Motor neuron (in vitro differentiated cells): ENCODE measurements at places on chromosomes 5 and 9. TPM values are rescaled to one million over a fixed set of nuclear protein-coding genes. Genes with fewer than 3 reads are reported as not detected.

GRCh38 chr9:123835821-123836220, 94.1 kb downstream of the DENND1A start:
- ATAC-seq, result no peak

GRCh38 chr9:114484215-114484853, 20.9 kb downstream of the WHRN start:
- no peak for ATAC-seq

GFI1B gene
- total RNA-seq, result 0.43 TPM in 1 of 2 replicates, not detected in the other

DNA sequence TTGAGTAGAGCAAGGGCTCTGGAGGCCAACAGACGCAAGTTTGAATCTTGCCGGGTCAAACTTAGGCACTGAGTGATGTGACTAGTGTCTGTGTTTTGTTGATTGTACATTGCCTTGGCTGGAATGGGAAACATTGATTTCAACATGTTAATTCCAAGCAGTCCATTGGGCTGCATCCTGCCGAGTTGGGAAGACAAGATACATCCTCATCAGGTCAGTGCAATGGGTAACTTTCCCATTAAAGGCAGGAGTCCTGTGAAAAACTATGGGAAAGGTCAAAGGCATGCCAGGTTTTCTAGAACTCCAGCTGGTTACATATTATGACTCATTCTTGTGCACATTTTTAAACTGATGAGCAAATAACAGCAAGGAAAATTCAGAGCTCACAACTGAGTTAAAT, 126.5 kb upstream of the ABCA1 start:
- peak; percentile 50 for ATAC-seq

DNAJC25 gene
- total RNA-seq, result 11.1 and 11.7 TPM in 2 replicates

TAF11L10 gene
- total RNA-seq, result 0.97 TPM in 1 of 2 replicates, not detected in the other

DNA sequence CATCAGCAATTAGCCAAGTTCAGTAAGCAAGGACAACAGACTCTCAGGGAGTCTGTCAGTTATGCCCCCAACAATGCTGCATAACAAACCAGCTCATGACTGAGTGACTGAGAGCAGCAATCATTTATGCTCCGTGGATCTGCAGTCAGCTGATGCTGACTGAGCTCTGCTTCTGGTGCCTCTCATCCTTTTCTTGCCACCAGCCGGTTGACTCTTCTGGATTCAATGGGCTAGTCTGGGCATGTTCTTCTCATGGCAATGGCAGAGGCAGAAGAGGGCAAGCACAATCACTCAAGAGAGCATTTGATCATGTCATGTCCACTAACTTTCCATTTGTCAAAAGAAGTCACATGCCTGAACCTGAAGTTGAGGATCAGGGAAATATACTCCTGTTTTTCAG, 157.0 kb upstream of the NTRK2 start:
- ATAC-seq, result no peak

CCL27 gene
- 1.7 and 1.9 TPM in 2 replicates for total RNA-seq

- no peak for ATAC-seq
Observed at GRCh38 chr9:130654879-130655278, 9.5 kb upstream of the PRDM12 start.

GRCh38 chr9:85079349-85079748, 409.8 kb downstream of the NTRK2 start:
- ATAC-seq, result no peak

DNA sequence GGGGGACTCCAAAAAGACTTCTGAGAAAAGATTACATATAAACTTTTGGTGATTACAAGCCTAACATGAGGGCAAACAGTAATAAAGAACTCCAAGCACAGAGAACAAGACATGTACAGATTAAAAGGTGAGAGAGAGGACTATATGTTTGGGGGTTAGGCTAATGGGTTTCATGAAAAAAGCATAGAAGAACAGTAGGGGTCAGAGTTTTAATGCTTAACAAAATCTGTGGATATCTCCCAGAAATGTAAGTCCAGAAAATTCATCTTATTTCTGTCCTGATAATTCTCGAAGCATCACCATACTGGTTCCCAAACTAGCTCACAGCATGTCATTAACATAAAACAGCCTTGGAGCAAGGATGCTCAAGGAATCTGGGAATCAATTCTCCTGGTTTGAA, 137.2 kb downstream of the ARRDC3 start:
- ATAC-seq, result no peak

RLN2 gene
- 0.91 TPM in 1 of 2 replicates, not detected in the other for total RNA-seq
